Stimulated activated CD4-positive, alpha-beta T cell treated with anti-CD3 and anti-CD28 coated beads, Interleukin-4, amount 100 ng/mL, for 1 hour (primary cell): ENCODE measurements at places on chromosomes 1 and 21.

- no peak for DNase-seq
Measured at GRCh38 chr1:243851257-243851756, 1.3 kb upstream of the AKT3 start.

- DNase-seq: no peak
Measured at GRCh38 chr21:34243562-34243961, 120.2 kb upstream of the KCNE2 start.

DNA sequence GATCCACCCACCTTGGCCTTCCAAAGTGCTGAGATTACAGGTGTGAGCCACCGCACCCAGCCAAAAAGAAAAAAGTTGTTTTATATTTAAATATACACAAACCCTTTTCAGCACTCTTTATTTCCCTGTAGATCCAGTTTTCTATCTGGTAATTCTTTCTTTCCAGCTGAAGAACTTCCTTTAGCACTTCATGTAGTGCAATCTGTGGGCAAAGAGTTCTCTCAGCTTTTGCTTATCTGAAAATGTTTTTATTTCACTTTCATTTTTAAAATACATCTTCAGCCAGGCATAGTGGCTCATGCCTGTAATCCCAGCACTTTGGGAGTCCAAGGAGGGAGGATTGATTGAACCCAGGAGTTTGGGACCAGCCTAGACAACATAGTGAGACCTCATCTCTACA lies 28.5 kb upstream of the HYI start:
- DNase-seq: no peak

DNA sequence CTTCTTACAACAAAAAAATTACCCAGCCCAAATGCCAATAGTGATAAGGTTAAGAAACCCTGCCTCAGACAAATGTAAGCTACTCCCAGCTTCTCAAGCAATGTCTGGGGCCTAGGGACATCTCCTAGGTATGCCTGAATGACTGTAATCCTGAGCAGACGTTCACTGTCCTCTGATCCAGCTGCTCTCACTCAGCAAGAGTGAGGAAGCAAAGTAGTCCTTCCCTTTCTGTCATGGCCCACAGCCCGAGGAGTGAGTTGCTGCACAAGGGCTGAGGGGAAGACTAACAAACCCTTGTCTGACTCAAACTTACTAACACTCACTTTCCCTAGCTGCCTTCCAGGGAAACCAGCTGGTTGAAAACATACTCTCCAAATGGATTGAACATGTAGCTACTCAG lies 124.9 kb upstream of the TNFSF4 start:
- no peak for DNase-seq

GRCh38 chr21:41432562-41433460 lies 6.8 kb downstream of the MX1 start:
- no peak for DNase-seq

GRCh38 chr1:52502789-52503188 lies 50.1 kb downstream of the TUT4 start:
- DNase-seq: no peak

GRCh38 chr1:9770298-9770697 lies 53.5 kb downstream of the CLSTN1 start:
- DNase-seq: no peak

- DNase-seq: no peak
Measured at GRCh38 chr1:106584676-106585075, 471.8 kb upstream of the PRMT6 start.

GRCh38 chr1:162080472-162081015 lies 11.1 kb downstream of the NOS1AP start:
- no peak for DNase-seq

DNA sequence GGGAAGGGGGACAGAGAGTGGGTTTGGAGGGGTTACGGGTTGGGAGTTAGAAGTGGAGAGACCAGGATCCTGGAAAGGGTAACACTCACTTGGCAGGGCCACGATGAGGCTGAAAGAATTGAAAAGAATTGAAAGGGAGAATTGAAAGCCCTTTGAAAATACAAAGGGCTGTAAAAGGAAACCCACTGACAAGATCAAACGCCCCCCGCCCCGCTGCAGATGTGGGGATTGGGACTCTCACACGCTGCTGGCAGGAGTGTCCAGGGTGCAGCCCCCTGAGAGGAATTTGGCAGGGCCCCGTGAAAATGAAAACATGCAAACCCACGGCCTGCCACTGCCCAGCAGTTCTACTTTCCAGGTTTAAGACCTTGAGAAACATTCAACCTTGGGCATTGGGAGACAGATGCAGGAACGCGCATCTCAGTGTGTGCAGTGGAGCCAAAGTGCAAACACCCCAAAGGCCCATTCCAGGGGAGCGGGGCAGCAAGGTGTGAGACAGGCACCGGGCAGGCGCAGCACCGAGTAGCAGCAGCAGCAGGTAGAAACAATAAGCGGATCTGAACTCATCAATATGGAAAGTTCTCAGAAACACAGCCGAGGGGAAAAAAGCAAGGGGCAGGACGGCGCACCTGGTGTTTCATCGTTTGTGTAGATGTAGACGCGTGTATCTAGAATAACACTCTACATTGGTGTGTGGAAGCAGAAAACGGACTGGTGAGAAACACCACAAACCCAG lies 8.3 kb upstream of the TNFRSF1B start:
- DNase-seq: no peak

GRCh38 chr1:57279909-57280666 lies 143.8 kb downstream of the DAB1 start:
- no peak for DNase-seq

DNA sequence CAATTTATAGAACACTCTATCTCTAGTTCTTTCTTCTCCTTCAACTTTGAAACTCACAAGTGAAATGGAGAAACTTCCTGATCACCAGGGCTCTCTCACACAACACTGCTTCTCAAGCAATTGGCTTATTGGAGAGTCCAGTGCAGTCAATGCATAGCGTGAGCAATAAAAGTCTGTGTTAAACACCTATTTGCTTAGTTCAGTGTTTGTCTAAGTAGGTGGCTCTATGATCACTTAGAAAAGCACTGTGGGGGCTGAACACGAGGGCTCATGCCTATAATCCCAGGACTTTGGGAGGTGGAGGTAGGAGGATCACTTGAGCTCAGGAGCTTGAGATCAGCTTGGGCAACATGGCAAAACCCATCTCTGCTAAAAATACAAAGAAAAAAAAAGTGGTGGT lies 12.2 kb downstream of the CTSS start:
- no peak for DNase-seq

DNA sequence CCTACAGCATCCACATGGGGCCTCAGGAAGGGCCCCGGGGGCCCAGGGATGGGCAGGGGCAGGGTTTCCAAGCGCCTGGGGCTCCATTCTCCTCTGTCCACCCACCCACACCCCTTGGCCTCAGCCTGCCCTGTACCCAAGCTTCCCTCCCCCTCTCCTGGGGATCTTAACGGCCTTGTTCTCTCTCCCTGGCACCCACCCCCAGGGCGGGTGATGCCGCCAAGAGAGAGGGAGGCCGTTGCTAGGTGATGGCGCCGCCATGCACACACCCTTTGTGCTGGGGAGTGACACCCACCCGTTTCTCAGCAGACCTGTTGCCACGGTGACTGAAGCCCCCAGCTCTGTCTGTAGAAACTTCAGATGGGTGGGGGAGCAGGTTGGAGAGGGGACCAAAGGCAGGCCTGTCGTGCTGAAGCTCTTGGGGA lies 7.6 kb downstream of the GPR37L1 start:
- no peak for DNase-seq

DNA sequence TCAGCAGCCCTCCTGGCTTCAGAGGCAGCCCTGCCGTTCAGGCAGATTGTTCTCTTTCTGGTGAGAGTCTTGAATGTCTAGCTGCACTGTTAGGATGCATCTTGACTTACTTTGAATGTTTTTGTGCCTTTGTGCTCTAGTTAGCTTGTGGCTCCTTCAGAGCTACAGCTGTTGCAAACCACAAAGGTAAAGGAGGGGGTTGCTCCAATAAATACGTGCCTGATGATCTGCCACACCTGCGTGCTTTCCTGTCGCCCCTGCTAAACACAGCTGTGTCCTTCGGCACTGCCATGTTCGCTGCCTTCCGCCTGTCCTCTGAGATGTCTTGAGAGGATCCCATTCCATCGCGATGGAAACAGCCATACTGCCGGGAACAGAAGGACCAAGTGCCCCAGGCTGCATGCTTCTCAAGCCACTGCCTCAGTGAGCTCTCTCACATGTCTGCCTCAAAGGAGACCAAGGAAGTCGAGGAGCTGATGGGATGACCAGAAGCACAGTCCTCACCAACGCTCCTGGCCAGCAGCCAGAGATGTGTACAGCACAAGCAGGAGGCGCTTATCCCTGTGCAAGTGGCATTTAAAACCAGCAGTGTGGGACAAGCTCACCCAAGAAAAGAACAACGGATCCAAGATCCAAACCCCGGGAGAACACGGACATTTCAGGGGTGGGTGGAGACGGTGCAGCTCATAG lies 12.0 kb upstream of the SMIM12 start:
- DNase-seq: no peak

GRCh38 chr1:69438056-69438795 lies 129.5 kb upstream of the LRRC7 start:
- no peak for DNase-seq

- no peak for DNase-seq
Measured at GRCh38 chr1:222167111-222167510, 380.8 kb downstream of the HHIPL2 start.

DNA sequence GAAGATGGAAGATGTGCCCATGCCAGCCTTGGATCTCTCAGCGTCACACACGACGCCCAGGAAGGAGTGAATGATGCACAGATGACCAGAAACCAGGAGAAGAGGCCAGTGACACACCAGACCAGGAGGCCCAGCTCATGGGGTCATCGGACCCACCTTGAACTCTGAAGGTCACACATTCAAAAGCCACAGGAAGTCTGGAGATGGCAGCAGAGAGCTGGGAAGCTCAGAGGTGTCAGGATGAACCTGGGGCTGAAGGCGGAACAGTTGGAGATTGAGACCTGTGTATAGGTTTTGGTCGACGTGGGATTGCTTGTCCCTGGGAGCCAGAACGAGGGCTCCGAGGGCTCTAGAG lies 43.6 kb downstream of the SLC19A1 start:
- DNase-seq: no peak

GRCh38 chr1:52947490-52947889 lies 20.4 kb downstream of the SCP2 start:
- DNase-seq: no peak

DNA sequence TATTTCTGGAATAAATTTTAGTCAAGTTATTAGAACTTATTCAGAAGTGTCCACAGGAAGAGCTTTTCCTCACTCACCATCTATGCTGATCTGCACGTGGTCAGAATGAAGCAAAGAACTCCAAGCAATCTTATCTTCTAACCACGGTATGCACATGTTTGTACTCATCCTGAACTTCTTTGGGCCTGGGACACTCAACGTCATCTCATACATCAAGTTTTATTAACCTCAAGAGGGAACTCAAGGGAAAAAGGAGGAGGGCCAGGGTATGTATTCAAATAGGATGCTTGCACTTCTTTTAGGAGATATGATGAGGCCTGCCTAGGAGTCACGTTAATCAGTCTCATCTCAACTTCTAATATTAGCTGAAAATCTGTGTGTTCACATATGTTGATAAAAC lies 142.5 kb downstream of the C1orf94 start:
- DNase-seq: no peak

DNA sequence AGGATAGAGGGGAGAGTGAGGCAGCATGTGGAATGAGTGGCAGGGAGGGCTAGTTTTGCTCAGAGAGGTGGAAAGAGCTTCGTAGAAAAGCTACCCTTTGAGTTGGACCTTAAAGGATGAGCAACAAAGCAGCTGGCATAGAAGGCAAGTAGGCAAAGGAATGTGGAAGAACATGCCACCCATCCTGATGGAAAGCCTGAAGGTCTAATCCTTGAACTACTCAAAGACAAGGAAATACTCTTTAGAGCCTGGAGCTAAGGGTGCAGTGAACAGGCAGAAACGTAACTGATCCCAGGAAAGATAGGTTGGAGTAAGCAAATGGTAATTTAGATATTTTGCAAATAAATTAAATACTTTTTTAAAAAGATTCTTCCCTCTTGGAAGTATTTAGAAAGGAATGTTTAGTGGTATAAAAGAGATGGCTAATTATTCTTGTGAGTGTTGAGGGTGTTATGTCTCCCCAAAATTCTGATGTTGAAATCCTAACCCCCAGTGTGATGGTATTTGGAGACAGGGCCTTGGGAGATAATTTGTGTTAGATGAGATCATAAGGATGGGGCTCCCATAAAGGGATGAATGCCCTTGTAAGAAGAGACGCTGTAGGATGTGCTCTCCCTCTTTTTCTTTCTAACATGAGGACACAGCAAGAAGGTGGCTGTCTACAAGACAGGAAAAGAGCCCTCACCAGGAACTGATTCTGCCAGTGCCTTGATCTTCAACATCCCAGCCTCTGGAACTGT lies 308.1 kb upstream of the RUNX1 start:
- no peak for DNase-seq

DNA sequence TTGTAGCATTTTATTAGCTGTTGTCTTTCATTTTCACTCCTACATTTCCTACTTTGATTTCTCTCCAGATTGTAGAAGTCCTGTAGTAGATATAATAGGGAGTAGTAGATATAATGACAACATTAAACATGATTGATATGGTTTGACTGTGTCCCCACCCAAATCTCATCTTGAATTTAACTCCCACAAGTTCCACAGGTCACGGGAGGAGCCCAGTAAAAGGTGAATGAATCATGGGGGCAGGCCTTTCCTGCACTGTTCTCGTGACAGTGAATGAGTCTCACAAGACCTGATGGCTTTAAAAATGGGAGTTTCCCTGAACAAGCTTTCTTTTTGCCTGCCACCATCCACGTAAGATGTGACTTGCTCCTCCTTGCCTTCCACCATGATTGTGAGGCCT lies 7.5 kb upstream of the PRDX6 start:
- DNase-seq: no peak

- no peak for DNase-seq
Measured at GRCh38 chr1:80003250-80003649, 996.7 kb upstream of the ADGRL4 start.

- no peak for DNase-seq
Measured at GRCh38 chr1:235643837-235644692, 5.5 kb downstream of the GNG4 start.

DNA sequence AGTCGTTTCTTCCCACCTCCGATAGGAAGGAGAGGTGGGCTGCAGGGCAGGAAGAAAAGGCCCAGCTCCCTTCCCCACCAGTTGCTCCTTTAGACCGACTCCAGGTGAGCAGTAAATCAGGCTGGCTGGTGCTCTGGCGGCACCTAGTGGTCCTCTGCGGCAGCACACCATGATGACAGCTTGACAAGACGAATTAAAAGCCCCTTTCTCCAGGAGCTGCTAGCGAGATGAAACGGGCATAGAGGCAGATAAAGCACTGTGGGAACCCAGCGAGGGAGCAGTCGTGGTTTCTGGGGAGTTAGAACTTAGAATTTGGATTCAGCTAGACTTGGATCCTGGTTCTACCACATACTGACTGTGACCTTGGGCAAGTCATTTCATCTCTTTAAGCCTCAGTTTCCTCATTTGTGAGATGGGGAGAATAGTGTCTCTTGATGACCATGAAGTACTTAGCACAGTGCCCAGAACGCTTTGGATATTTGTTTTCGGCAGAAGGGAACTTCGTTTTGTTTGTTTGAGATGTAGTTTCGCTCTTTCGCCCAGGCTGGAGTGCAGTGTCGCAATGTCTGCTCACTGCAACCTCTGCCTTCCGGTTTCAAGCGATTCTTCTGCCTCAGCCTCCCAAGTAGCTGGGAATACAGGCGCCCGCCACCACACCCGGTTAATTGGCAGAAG lies 21.8 kb upstream of the COL9A2 start:
- DNase-seq: peak; percentile 89
